ENCODE measurements at places on chromosomes 6 and 20. TPM values are rescaled to one million over a fixed set of nuclear protein-coding genes. Genes with fewer than 3 reads are reported as not detected.

DNA sequence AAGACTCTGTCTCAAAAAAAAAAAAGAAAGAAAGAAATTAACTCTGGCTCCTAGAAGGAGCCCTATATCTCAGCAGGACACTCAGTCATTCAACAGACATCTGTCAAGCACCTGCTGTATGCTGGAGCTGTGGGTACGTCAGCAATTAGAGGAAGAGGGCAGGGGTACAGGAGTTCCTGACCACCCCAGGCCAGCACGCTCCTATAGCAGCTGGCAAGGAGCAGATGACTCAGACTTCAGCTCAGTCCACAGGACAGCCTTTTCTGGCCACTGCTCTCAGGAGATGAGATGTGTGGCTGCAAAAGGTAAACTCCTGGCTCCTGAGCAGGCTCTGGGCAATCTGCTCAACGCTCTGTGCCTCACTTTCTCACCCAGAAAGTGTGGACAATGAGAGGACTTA is 1.7 kb upstream of the RTEL1 start:
- no peak for DNase-seq

GRCh38 chr6:88728756-88729155 is 234.7 kb downstream of the RNGTT start:
- DNase-seq: no peak

GRCh38 chr20:62616728-62617621 is 25.3 kb upstream of the SLCO4A1 start:
- DNase-seq: peak; percentile 52

- no peak for DNase-seq
Observed at GRCh38 chr6:121093928-121094327, 240.4 kb downstream of the TBC1D32 start.

WFDC12 gene
- total RNA-seq: not detected
